ENCODE measurements at places on chromosomes 4 and X.
A peak's percentile ranks its signal among the peaks of the same experiment; 100 is the strongest.

- no peak for DNase-seq
Measured at GRCh38 chr4:54677416-54677815, 19.7 kb downstream of the KIT start.

- no peak for DNase-seq
Measured at GRCh38 chrX:104309169-104309568, 54.4 kb upstream of the ESX1 start.

DNA sequence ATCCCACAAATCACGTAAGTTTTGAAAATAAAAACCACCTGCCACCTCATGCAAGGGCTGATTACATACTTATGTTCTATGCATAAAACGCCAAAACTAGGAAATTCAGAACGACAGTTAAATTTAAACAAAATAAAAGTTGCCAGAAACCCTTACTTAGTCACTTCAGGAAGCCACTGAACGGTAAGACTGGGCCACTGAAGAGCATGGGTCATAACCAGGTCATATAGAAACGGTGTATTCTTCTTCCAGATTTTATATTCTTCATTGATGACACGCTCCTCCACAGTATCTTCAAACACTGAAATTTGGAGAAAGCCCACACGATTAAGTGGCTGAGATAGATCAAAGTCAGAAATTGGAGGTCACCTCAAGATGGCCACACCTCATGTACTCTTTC is 1.2 kb downstream of the RBBP7 start:
- DNase-seq = no peak

DNA sequence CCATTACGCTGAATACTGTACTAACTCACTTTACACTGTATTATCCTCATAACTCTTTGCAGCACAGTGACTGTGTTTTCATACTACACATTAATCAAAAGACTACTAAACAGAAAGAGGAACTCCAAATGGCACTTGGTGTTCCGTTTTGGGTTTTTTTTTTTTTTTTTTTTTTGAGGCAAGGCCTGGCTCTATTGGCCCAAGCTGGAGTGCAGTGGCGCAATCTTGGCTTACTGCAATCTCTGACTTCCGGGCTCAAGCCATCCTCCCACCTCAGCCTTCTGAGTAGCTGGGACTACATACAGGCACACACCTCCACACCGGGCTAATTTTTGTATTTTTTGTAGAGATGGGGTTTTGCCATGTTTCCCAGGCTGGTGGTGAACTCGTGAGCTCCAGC is 10.7 kb downstream of the KLHL8 start:
- DNase-seq = no peak

GRCh38 chr4:710916-711315 is 5.3 kb downstream of the PCGF3 start:
- DNase-seq = no peak

DNA sequence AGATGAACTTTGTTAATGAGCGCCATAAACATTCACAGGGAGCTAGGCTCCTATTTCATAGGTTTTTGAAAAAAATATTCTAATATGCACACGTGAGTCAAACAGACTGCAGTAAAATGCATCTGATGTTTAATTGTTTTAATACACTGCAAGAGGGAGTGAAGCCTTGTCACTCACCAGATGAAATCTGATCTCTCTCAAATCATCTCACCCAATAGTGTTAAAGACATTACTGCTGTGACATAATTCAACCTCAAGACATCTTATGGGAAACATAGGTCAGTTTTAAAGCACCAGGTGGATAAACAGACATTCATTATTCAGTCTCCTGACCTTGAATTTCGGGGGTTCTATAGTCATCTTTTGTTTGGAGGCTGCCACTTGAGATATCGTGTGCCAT is 148.3 kb downstream of the MAML3 start:
- peak; percentile 84 for DNase-seq

- DNase-seq = peak; percentile 41
Measured at GRCh38 chr4:108512615-108513505, 107.5 kb upstream of the RPL34 start.

GRCh38 chr4:81062001-81062400 is 31.5 kb downstream of the BMP3 start:
- DNase-seq = no peak

- peak; percentile 22 for DNase-seq
Measured at GRCh38 chr4:120753854-120754253, 168.7 kb downstream of the PRDM5 start.

DNA sequence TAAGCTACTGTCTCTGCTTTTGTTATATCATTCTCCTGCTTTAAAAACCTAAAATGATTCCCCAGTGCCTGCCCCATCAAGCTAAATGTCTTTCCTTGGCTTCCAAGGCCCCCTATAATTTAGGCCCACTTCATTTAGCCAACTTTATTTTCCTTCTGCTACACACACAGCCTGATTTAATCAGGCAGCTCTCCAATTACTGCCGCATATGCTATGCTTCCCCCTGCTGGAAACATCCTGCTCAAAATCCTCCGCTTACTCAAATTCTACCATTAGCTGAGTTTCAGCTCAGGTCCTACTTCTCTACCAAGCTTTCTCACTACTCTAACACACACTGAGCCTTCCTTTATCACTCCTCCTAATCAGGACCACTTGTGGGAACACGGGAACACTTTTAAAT is 17.0 kb downstream of the LAMP2 start:
- no peak for DNase-seq

DNA sequence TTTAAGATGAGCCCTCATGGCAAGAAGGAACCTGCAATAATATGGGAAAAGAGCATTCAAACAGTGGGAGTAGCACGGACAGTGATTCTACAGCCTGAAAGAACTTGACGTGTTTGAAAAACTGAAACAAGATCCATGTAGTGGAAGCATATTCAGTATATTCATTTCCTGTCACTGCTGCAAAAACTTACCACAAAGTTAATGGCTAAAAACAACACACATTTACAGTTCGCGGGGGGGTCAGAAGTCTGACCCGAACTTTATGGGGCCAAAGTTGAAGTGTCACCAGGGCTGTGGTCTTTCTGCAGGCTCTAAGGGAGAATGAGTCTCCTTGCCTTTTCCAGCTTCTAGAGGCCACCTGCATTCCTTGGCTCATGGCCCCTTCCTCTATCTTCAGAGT is 52.6 kb upstream of the ARX start:
- no peak for DNase-seq

DNA sequence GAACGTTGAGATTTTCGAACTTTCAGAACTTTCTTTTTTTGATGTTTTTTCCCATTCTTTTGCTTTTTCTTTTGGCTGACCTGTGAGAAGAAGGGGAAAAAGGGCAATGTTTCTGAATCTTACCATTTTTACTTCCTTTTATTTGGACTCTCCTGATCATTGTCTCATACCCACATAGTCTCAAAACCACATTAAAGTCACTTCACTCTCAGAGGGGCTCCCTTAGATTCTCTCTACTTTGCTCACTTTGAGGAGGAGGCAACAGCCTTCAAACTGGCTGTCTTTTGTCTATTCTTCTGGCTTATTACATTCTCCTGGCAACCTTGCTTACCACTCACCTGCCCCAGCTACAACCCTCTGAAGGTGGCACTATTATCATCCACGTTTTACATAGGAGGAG is 3.7 kb downstream of the CXCL9 start:
- no peak for DNase-seq

DNA sequence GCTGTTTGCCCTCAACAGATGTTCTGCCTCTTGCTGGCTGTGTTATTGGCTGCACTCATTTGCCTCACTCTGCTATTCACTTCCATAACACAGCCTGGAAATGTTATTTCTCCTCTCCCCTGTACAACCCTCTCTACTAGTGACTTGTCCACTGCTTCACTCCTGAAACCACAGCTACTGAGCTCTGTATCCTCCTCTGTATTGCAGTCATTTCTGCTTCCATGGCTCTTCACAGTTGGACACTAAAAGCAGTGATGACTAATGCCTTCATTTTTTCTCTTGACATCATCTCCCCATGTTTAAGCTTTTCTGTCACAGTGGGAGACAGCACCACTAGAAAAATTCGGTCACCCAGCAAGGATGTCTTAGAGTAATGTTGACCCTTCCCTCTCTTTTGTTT is 123.0 kb upstream of the PPP1R2C start:
- DNase-seq = no peak

GRCh38 chr4:27720010-27720766 is 859.5 kb downstream of the STIM2 start:
- no peak for DNase-seq

GRCh38 chrX:26631385-26631784 is 415.4 kb downstream of the MAGEB5 start:
- DNase-seq = no peak

GRCh38 chr4:102639598-102639997 is 121.2 kb downstream of the MANBA start:
- DNase-seq = no peak

- DNase-seq = peak; percentile 21
Measured at GRCh38 chrX:6574762-6575161, 39.8 kb upstream of the VCX3A start.

DNA sequence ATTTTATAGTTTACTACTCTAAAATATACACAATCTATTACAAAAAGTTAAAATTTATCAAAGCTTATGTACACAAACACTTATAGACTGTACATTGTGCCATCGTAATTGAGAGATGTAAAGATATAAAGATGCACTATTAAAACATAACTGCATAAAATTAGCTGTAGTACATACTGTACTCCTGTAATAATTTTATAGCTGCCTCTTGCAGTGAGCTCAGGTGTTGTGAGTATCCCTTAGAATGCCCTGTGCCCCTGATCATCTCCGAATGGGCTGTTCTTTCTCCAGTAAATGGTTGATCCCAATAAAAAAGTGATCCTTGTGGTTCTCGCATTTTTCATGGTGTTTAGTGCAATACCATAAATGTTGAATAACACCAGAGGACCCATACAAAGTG is 101.2 kb downstream of the TMEM164 start:
- DNase-seq = no peak

- no peak for DNase-seq
Measured at GRCh38 chr4:168731006-168731636, 234.3 kb downstream of the PALLD start.

DNA sequence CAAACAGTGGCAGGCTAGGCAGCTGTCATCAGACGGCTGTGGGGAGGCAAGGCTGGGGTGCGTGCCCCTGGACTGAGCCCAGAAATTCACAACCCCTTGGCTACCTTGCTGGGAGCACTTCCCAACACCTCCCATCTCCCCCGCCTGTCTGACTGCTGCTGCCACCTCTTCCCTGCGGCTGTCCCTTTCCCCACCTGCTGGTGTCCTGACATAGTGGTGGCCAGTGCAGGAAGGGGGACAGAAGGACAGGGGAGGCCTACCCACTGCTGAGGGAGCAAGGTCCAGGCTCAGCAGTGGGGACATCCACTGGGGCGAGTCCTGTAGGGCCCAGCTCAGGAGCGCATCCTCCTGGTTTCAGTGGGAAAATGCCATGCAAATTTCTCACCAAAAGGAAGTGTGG is 3.4 kb downstream of the ABCD1 start:
- no peak for DNase-seq

DNA sequence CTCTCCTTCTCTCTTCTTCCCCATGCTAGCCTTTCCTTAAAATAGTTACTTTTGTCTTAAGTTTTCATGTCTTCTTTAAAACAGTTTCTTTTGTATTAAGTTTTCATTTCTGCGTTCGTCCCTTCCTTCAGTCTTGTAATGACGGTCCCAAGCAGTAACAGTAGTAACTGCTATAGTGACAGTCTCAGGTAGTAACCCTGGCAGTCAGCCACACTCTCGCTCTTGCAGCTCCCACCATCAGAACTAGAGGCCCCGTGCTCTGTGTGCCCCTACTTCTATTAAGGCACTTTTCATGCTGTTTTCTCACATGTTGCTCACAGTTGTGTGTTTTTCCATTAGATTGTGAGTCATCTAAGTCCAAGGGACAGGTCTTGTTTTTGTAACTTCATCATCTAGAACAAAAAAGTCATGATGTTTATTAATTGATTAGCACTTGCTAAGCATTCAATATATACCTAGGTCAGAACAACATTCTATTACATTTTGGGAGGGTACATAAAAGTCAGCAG is 49.3 kb downstream of the C4orf33 start:
- DNase-seq = no peak

All from NCI-H1417 (cell line).